ENCODE measurements at places on chromosomes 3 and 15.
A peak's percentile ranks its signal among the peaks of the same experiment; 100 is the strongest.

- DNase-seq = no peak
Measured at GRCh38 chr3:66642019-66642418, 141.2 kb upstream of the LRIG1 start.

DNA sequence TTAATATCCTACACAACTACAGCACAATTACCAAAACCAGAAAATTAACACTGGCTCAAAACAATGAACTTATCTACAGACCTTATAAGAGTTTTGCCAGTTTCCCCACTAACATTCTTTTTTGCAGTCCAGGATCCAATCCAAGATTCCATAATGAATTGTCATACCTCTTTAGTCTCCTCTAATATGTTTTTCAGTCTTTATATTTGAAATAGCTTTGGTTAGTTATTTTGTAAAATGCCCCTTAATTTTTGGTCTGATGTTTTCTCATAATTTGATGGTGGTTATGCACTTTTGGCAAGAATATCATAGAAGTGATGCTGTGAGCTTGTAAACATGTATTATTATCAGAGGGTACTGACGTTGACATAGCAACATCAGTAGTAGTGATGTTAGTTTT is 124.3 kb downstream of the ISL2 start:
- no peak for DNase-seq

GRCh38 chr3:105513886-105514285 is 147.2 kb downstream of the ALCAM start:
- DNase-seq = no peak

DNA sequence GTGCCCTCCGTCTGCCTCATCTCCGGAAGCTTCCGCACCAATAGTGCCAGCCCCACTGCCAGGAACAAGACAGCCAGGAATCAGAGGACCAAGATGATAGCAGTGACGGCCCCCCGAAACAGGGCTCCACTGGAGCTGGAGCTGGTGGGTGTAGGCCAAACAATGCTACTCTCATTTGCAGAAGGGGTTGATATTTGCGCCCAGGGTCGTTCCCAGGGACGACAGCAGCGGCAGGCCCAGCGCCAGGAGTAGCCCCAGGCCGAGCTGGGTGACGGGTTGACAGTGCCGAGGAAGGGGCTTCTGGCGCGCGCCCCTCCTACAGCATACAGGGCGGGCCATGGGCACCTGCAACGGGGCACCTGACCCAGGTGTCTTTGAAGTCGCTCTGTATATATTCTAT is 301.4 kb downstream of the CNTN6 start:
- DNase-seq = no peak

GRCh38 chr3:124115279-124115678 is 123.4 kb upstream of the ROPN1 start:
- DNase-seq = no peak

GRCh38 chr3:117837391-117837790 is 1127.8 kb downstream of the TUSC7 start:
- no peak for DNase-seq

GRCh38 chr3:184821034-184821433 is 9.1 kb downstream of the VPS8 start:
- DNase-seq = no peak

GRCh38 chr15:75809986-75810750 is 33.1 kb upstream of the UBE2Q2 start:
- DNase-seq = peak; percentile 26

GRCh38 chr3:166900866-166901577 is 479.1 kb downstream of the ZBBX start:
- DNase-seq = no peak

GRCh38 chr15:53844634-53845033 is 85.2 kb upstream of the WDR72 start:
- no peak for DNase-seq

GRCh38 chr3:69357196-69357595 is 28.7 kb downstream of the FRMD4B start:
- DNase-seq = no peak

GRCh38 chr3:149579838-149580542 is 77.8 kb downstream of the WWTR1 start:
- no peak for DNase-seq

Measured in SK-N-DZ (cell line).